ENCODE measurements at places on chromosomes 16 and 17.
A peak's percentile ranks its signal among the peaks of the same experiment; 100 is the strongest.

DNA sequence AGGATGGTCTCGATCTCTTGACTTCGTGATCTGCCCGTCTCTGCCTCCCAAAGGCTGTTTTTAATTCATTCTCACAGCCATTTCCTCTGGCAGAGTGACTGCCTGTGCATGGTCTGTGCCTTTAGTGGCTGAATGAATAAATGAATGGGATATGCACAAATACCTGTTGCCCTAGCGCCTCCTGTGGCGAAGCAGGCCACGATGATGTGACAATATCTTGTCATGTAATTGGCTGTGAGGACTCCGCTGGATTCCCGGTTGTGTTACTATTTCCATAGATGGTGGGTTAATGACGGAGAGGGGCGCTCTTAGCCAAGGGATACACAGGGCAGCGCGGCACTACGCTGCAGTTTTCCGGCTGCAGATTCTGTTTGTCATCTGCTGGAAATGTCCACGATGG lies 26.8 kb upstream of the ENDOV start:
- no peak for DNase-seq

- no peak for DNase-seq
Measured at GRCh38 chr17:38890410-38890746, 20.5 kb downstream of the LASP1 start.

DNA sequence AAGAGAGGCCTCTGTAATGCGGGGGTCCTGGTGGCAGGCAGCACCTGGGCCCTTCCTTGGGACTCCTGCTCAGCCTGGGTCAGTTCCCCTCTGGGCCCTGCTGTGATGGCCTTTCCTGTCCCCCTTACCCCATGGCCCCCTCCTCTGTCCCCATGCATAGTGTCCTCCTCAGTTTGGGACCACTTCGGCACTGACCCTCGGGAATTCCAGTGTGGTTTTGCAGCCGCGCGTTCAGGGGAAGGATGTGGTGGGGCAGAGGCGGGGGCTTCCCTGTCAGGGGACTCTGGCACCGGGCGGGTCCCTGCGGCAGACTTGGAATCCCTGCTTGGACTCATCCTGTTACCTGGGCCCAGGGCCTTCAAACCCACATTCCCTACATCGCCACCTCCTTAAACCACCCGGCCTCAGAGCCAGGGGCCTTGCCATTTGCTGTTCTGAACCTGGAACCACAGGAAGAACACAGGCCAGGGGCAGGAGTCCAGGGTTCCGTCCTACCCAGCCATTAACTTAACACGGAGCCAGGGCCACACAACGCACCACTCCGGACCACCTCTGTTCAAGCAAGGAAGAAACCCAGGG lies 31.4 kb upstream of the EIF1 start:
- DNase-seq = no peak

DNA sequence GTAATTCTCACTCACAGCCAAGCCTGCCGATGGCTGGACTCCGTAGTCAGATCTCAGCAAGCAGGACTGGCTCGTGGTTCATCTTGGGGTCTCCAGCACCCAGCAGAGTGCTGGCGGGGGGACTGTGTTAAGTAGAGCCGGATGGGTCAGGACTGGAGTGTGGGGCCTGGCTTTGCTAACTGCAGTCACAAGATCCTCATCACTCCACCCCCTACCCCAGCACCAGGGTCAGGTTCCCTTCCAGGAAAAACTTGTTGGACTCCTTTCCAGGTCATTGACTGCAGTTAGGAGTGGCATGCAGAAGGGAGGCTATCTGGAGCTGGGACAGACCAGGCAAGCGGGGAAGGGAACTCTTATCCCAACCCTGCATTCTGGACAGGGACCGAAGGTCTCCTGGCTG lies 6.0 kb downstream of the CIITA start:
- DNase-seq = no peak

- DNase-seq = peak; percentile 10
Measured at GRCh38 chr16:17359788-17360390, 110.9 kb downstream of the XYLT1 start.

DNA sequence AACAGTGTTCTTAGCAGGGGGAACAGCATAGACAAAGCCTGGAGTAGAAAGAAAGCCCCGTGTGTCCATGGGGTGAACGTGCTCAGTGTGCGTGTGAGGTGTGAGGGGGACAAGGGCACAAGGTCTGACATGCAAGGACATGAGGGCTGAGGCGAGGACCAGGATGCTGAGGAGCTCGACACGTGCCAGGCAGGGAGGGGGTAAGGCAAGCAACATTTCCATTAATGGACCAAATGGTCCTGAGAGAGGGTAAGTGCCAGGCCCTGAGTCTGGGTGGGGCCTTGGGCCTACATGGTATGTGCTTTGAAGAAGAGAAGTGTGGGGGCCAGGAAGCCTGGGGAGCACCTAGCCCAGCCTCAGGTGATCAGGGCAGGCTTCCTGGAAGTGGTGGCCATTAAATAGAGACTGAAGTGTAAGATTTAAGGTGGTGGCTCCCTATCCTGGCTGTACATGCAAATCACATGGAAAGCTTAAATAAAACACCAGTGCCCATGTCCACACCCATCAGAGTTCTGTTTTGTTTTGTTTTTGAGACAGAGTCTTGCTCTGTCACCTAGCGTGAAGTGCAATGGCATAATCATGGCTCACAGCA lies 29.3 kb downstream of the ADCY7 start:
- no peak for DNase-seq

All from HT1080 (cell line).